ENCODE measurements at places on chromosomes 3 and 15.

DNA sequence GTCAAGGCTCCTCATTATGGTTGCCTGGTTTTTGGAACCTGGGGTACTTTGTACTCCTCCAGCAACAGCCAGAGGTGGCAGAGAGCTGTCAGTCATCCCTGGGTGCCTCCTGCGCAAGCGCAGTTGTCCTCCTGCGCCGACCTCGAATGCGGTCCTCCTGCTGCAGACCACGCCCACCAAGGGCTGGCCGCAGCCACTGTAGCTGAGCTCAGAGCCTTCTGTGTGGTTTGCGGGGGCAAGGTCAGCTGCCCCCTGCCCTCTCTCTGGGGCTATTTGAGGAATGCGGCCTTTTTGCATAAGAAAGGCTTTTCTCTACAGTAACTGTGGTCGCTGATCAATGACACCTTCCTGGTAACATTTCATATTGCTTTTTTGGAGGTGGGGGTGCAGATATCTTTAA is 131.3 kb upstream of the SNRPN start:
- DNase-seq = no peak

DNA sequence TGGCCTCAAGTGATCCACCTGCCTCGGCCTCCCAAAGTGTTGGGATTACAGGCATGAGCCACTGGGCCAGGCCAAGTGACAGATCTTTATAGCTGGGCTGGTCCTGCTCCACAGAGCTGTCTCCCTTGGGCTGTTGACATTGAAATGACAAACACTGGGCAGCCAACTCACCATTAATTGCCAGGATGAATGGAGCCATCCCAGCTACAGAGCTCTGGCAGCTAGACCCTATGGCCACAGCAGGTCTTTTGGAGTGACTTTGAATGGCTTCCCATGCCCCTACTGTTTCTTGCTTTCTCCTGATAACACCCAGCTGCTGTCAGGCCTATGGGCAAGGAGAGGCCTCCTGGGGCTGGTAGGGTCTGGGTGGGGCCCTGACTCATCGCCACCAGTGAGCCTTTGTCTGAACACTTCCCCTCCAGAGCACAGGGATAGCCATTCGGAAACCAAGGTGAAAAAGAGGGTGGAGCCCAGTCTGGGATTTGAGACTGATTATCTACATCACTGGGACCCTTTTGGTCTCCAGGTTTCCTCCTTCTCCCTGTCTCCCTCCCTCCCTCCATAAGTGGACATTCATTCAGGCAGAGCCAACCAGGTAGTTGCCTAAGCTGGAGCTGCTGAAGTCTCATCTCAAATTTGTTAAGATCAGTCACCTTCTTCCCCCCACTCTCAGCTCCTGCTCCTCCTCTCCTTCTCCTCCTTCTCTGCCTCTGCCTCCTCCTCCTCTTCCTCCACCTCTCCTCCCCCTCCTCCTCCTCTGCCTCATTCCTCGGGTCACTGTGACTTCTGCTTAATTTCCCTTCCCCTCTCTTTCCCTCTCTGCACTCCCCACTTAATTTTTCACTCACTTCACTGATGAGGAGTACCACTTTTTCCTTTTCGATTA is 34.0 kb downstream of the BHLHE40 start:
- no peak for DNase-seq

DNA sequence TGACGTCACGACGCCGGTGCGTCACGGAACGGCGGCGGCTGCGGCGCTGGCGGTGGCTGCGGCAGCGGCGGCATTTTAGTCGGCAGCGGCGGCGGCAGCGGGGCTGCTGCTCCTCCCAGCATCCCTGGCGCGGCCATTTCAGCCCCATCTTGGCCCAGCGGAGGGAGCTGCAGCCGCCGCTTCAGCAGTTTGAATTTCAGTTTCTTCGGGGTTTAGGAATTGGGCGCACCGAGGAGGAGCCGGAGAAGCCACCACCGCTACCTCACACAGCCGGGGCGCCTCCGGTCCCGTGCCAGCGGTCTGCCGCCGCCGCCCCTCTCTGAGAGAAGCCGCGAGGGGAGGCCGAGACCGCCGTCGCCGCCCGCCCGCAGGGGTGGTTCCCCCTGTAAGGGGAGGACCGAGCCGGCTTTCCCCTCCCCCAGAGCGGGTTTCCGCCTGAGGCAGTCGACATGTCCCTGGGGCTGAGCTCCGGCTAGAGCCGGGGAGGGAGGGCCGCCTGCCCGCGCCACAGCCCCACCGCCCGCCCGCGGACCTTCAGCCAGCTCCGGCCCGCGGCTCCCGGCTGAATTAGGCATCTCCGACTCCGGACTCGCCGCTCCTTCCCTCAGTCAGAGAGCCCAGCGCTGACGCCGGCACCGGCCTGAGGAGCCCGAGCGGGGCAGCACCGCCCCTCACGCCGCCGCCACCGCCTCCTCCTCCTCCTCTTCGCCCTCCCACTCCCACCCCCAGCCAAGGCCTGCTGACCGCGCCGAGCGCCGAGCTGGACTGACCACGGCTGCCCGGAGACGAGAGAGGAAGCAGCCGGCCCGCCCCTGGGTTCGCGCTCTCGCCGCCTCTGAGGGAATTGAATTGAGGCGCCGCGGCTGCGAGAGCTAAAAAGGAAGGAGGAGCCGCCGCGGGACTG is at the start of gene TSC22D2:
TSS of gene TSC22D2 (plus strand) at position 78 of the 904 bp plus-strand sequence. CDS start 1,053 bp downstream, outside the sequence.
- DNase-seq = no peak

- DNase-seq = no peak
Measured at GRCh38 chr3:123471106-123471505, 22.2 kb upstream of the ADCY5 start.

GRCh38 chr3:161413127-161413854 is 42.0 kb upstream of the SPTSSB start:
- DNase-seq = no peak

Data from NCI-H1436 treated with DMSO at 0.1 percent for 48 hours (cell line).